RPMI7951 (cell line): ENCODE measurements at places on chromosomes 7 and 10. TPM values are rescaled to one million over a fixed set of nuclear protein-coding genes. Genes with fewer than 3 reads are reported as not detected.

DNA sequence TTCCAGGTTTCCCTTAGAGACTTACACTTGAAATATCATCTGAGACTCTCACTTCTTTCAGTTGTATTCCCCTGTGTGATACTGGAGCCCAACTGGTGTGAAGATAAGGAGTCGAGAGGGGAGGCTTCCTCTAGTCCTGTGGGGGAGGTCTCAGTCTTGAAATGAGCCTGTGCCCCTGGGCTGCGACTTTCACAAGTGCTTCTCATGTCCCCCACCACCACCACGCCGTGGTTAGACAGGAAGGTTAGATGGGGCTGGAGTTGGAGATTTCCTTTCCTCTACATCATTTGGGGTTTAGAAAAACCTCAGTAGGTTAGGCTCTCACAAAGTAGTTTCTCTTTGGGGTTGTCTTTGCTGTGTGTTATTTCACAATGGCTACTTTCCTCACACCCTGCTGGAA is 25.6 kb upstream of the MKX start:
- DNase-seq: no peak

GRCh38 chr7:81211204-81211933 is 292.5 kb upstream of the SEMA3C start:
- DNase-seq: peak; percentile 48

GRCh38 chr7:111835066-111835465 is 272.8 kb upstream of the IMMP2L start:
- peak; percentile 87 for DNase-seq

KIAA1217 gene
- 8.2 and 9.3 TPM in 2 replicates for total RNA-seq

DNA sequence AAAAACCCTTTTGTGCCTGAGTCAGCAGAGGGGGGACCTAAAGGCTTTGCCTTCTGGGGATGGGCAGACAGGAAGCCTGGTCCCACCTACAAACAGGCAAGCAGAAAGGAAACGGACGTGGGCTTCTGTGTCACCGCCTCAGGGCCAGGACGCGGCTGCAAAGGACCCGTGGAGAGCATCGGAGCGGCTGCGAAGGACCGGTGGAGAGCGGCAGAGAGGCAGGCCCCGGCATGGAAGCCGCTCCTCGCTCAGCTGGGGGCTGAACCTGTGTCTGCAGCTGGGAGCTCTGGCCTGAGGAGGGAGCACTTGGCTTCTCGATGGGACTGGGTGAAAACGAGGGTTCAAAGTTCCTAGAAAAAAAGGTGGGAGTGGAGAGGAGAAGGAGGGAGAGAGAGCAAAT is 125.4 kb upstream of the PPP2R2D start:
- no peak for DNase-seq

- no peak for DNase-seq
These were observed 14.3 kb upstream of the VIPR2 start for GRCh38 chr7:159158888-159159405.

DNA sequence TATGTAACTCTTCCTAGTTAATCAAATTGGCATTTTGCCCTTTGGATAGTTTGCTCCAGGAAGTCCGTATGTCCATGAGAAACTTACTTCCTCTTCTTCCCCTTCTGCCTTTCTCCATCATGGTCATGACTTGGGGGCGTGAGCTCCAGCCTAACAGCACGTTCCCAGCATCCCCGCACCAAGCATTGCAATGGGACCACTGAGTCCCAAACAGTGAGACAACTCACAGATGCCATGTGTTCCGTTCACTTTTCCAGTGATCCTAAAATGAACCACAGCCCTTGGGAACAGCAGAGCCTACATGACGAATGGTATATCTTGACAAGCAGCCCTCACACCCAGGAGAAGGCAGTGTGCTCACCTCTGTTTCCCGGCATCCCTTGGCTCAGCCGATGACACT is 10.7 kb downstream of the BTBD16 start:
- DNase-seq: no peak

PILRA gene
- not detected in 2 replicates for total RNA-seq

HUS1 gene
- total RNA-seq: 22.0 and 33.9 TPM in 2 replicates

DNA sequence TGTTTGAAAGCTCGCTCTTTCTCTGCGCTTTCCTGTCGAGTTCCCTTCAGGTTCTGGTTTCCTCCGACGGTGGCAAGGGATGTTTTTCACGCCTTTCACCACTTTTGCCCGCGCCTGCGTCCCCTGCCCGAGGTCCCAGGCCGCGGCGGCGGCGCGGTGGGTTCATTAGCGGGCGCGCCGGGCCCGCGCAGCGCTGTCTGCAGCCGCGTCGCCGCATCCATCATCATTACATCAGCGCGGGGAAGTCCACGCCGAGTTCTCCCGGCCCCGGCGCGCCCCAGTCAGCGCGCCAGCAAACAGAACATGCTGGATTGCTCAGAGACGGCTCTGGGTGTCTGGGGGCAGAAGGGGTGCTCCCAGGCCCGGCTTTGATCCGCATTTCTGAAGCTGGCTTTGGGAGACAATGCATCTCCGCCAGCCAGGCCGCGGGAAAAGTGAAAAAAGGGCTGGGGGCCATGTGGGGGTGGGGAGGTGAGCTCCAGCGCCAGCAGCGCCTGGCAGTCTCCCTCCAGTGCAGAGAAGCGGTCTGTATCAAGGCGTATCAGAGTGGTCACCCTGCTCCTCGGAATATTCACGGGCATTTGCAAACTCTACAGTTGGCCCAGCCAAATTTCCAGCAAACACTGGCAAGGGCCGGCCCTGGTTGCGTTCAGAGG is 8.9 kb downstream of the GLI3 start:
- DNase-seq: no peak

DNA sequence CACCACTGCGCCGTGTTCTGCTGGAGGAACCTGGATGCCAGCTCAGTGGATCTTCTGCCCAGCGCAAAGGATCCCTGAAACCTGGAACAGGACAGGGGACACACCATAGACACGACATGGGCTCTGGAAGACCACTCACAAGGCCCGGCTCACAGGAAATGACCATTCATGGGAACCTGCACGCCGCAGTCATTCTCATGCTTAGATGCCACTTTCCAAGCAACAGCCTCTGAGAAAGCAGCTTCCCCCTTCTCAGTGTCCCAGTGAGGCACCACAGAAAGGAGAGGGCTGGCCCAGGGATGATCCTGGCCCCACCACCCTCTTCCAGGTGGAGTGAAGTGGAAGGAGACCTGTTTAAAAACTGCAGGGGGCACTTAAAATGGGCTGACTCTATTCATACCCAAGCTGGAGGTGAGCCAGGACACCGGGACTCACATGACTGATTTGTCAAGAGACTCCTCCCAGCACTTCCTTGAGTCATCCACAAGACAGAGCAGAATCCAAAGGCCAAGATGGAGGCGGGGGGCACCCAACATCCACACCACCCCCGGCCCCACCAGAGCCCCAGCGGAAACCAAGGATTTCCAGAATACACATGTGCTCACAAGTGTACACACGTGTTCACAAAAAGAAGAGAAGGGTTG is 11.2 kb downstream of the CTBP2 start:
- peak; percentile 44 for DNase-seq

LIPF gene
- total RNA-seq: not detected in 2 replicates

GRCh38 chr7:154841731-154842331 is 161.1 kb downstream of the PAXIP1 start:
- DNase-seq: peak; percentile 8

DNA sequence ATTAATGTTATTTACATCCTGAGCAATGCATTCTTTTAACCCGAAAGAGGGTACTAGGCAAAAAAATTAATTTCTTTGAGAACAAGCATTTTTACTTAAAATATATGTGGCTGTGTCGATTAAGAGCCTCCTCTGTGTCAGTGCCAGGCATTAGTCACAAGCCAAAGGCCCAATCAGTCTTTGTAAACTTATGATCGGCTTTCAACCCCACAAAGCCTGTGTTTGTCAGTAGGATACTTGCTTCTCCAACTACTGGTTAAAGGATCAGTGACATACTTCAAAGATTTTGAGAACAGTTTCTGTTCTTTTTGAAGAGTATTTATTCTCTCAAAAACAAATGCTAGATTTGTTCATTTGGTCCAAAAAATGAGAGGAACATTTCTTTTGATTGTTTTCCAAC is 159.3 kb downstream of the NRCAM start:
- DNase-seq: peak; percentile 20

GRCh38 chr7:48875045-48875916 is 49.1 kb upstream of the CDC14C start:
- peak; percentile 33 for DNase-seq

FGFR2 gene
- total RNA-seq: 0.39 and 0.60 TPM in 2 replicates

LBX1 gene
- total RNA-seq: not detected in 2 replicates

DNA sequence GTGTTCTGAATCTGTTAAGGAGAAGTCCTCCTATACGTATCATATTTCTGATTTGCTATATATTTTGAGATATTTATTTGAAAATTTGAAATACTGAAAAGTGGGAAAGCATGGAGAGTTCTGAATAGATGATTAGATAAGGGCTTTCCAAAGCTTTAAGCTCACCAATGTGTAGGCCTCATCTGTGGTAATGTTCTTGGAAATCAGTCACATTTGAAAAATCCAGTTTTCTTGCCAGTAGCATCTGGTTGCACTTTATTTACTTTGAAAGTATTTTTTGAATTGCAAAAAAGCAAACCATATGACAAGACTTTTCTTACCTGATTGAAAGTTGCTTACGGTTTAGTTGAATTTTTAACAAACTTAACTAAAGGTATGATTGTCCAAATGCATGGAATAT is 21.7 kb downstream of the ADD3 start:
- DNase-seq: no peak

GRCh38 chr7:146150153-146150552 is 33.6 kb downstream of the CNTNAP2 start:
- no peak for DNase-seq

- DNase-seq: no peak
These were observed 96.3 kb downstream of the GNAT3 start for GRCh38 chr7:80415522-80415921.

- DNase-seq: peak; percentile 40
These were observed 11.6 kb upstream of the ADCK2 start for GRCh38 chr7:140661124-140661523.

FZD1 gene
- total RNA-seq: 10.1 and 13.9 TPM in 2 replicates
